ENCODE measurements at places on chromosomes 7 and 10.

DNA sequence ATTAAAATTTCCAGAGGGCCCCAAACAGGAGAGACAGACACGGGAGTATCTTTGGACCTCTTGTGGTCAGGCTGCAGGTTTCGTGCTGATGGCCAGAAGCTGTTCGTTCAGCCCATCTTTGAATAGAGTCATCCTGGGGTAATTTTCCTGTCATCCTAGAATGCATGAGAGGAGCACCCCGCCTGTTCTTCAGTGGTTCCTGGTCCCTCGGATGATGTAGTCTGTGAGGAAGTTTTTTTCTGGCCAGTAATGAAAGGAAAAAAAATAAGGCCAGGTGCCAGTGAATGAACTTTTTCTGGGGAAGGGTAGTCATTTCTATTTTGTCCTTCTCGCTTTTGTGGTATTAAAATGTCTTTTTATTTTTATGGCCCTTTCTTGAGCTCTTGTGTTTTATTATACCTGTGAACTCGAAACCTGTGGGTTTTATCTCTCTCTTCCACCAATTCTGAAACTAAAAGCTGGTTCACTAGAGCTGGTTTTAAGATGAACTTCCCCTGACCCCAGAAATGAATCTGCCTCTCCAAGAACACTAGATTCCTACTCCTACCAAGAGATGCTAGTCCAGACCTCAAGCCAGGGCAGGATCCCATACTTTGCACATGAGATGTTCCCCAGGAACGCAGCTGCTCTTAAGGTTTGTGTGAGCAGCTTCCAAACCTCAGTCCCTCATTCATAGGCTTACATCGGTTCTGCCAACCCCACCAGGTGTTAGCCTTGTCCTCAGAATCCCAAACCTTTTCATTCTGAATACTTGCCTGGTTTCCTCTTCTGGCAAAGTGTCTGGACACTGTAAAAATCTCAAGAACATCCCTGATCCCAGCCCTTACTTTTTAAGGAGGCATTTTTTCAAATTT is 15.4 kb upstream of the MEST start:
- no peak for DNase-seq

DNA sequence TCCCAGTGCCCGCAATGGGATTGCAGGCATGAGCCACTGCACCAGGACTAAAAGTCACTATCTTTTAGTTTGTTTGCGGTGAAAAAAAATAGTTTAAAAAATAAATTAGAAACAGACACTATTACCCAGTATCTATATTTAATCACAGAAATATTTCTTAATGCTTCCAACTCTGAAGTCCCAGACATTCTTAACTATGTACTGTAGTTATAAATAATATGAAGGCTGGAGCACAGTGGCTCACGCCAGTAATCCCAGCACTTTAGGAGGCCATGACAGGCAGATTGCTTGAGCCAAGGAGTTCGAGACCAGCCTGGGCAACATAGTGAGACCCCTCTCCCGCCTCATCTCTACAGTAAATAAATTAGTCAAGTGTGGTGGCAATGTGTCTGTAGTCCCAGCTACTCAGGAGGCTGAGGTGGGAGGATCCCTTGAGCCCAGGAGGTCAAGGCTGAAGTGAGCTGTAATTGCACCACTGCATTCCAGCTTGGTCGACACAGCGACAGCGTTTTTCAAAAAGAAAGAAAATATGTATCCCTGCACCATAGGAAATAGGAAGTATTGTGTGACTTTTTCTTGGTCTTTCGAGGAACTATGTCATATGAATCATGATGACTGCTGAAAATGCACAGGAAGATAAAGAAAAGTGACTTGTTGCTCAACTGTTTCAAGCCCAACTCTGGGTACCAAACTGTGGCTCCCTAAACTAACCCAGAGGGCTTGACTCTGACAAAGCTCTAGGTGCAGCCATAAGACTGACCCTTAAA is 74.9 kb upstream of the STEAP1B start:
- DNase-seq = no peak

- no peak for DNase-seq
Observed at GRCh38 chr7:22814261-22815208, 8.1 kb downstream of the TOMM7 start.

GRCh38 chr7:109782806-109783205 is 1213.1 kb downstream of the DNAJB9 start:
- no peak for DNase-seq

- DNase-seq = no peak
Observed at GRCh38 chr10:12510984-12511383, 161.6 kb downstream of the CAMK1D start.

GRCh38 chr7:2985866-2986265 is 57.8 kb downstream of the CARD11 start:
- DNase-seq = no peak

DNA sequence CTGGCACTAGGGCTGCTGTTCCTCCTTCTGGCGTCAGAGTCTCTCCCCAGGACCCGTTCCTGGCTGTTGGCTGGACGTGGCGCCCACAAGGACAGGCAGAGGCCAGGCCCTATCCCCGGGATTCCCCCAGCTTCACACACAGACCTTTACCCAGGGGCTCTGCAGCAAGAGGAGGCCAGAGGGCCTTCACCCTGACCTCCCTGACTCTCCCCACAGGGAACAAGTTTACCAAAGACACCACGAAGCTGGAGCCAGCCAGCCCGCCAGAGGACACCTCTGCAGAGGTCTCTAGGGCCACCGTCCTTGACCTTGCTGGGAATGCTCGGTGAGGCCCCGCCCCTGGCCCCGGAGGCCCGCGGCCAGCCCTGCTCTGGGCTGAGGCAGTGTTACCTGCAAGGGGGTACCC is 82.2 kb downstream of the GTF2IRD1 start:
- DNase-seq = no peak

GRCh38 chr10:33735464-33735923 is 401.0 kb upstream of the NRP1 start:
- no peak for DNase-seq

DNA sequence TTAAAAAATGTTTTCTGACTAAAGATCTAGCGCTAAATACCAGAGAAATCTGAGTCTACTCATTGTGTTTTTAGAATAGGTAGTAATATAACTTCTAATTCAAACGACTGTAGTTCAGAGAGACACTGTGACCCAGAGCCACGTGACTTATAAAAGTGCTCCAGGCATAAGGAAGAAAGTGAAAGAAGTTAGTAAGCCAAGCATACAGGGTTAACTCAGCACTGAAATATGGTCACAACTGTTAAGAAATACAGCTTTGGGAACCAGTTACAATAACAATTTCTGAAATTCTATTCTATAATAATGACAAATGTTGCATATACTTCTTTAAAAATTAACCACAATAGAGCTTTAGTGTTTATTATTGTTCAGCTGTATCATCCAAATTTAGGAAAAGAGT is 119.1 kb downstream of the TFEC start:
- no peak for DNase-seq

DNA sequence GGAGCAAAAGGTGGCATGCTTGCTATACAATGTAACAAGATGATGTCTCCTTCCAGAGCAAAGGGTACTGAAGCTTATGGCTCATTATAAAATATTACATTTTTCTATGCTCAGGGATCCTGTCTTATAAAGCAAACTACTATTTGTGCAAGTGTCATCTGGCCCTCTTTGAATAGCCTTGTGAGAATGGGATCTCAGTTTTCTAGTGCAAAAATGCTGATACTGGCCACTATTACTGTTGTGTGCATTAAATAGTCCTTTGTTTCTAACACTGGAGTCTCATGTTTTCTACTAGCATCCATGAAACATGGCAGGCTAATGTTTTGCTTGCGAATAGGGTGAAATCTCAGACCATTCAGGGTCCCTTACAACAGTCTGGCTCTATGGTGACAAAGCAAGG is 823.0 kb downstream of the REEP3 start:
- no peak for DNase-seq

- no peak for DNase-seq
Observed at GRCh38 chr7:143507534-143508055, 29.9 kb downstream of the TAS2R41 start.

All from stimulated activated naive CD8-positive, alpha-beta T cell treated with anti-CD3 and anti-CD28 coated beads, Interleukin-15, amount 100 ng/mL, for 72 hours (primary cell).